ENCODE measurements at places on chromosomes 7 and 10.

- no peak for DNase-seq
Measured at GRCh38 chr10:96577069-96577468, 9.7 kb downstream of the TM9SF3 start.

DNA sequence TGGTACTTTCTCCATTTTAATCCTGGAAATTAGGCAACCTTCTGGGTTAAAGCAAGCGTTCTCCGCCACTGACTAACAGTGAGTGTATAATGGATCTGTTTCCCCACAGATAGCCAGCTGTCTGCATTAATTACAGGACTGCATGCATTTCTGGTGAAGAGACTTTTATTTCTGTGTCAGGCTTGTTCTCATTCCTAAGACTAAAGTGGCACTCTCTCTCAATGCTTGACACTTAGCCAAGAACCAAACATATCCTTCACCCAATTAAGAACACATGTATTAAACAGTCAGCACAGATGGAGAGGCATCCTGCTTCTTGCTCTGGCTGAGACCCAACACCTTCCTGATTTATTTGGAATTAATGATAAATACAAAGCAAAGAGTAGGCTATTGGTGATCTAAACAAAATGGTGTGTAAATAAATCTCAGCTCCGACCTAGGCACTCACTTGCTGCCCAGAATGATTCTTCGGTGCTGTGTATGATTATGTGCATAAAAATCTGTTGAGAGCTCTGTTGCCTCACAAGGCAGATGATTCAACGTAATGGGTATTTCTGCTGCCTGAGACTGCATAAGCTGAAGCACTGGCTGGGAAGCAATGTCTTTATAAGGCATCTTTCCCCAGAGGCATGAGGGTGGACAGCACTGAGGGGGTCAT lies 16.8 kb downstream of the CALU start:
- no peak for DNase-seq

- no peak for DNase-seq
Measured at GRCh38 chr10:105239311-105240219, 598.5 kb downstream of the SORCS3 start.

- no peak for DNase-seq
Measured at GRCh38 chr7:15345216-15345615, 216.6 kb downstream of the AGMO start.

DNA sequence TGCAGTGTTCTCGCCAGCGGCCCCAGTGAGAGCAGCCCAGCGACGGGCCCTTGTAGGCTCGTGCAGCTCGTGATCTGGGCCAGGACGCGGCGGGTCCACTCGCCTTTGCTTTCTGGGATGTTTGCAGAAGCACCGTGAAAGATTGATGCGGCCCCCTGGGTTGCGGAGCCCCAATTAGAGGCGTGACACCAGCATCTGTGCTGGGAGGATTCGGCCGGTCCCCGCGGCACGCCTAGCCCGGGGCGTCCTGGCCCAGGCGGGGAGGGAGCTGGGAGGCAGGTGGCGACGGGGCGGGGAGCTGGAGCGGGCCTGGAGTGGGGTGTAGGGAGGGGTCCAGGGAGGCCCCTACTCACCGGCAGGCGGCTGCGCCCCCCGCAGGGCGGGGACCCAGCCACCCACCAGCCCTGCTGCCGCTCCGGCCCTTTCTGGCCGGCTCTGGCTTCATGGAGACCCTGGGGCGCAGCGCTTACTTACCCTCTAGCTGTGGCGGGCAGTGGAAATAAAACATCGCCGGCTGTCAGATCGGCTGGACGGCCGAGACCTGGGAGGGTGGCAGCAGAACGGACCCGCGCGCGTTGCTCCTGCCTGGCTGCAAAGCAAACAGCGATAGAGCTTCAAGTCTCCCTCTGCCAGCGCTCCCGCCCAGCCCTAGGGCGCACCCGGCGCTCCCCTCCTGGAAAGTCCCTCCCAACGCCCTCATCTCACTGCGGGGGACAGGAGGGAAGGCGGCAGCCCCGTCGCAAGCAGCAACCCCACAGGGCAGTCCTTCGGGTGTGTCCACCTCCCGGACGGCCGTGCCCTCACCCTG lies 752 bp downstream of the DRGX start:
- no peak for DNase-seq
